ENCODE measurements at places on chromosomes 5 and 9.

- no peak for DNase-seq
These were observed 455.0 kb upstream of the ACTBL2 start for GRCh38 chr5:57937501-57938173.

GRCh38 chr5:31537851-31538250 lies 5.8 kb downstream of the C5orf22 start:
- DNase-seq, result no peak

DNA sequence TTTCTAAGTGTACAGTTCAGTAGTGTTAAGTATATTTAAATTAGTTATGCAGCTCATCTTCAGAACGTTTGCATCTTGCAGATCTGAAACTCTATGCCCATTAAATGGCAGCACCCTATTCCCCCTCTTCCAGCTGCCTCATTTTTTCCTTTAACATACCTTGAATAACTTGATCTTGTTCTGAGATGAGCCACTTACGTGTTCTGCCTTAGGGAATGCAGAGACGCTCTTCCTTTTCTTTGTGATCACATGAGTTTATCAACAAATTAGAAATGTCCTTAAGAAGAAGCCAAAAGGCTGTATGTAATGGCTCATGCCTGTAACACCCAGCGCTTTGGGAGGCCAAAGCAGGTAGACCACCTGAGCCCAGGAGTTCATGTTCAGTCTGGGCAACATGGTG lies 57.6 kb downstream of the SLC46A2 start:
- no peak for DNase-seq

GRCh38 chr5:43140286-43140685 lies 19.6 kb downstream of the ZNF131 start:
- DNase-seq, result no peak

- DNase-seq, result no peak
These were observed 385.2 kb upstream of the KLF4 start for GRCh38 chr9:107874591-107875369.

GRCh38 chr5:80756292-80756691 lies 101.5 kb upstream of the DHFR start:
- no peak for DNase-seq

GRCh38 chr9:81635521-81636254 lies 53.7 kb downstream of the TLE1 start:
- DNase-seq, result no peak

GRCh38 chr9:121711797-121712196 lies 60.4 kb downstream of the DAB2IP start:
- no peak for DNase-seq

GRCh38 chr9:91503673-91504081 lies 80.0 kb upstream of the NFIL3 start:
- DNase-seq, result no peak

GRCh38 chr5:83513491-83513890 lies 41.9 kb downstream of the VCAN start:
- DNase-seq, result no peak

DNA sequence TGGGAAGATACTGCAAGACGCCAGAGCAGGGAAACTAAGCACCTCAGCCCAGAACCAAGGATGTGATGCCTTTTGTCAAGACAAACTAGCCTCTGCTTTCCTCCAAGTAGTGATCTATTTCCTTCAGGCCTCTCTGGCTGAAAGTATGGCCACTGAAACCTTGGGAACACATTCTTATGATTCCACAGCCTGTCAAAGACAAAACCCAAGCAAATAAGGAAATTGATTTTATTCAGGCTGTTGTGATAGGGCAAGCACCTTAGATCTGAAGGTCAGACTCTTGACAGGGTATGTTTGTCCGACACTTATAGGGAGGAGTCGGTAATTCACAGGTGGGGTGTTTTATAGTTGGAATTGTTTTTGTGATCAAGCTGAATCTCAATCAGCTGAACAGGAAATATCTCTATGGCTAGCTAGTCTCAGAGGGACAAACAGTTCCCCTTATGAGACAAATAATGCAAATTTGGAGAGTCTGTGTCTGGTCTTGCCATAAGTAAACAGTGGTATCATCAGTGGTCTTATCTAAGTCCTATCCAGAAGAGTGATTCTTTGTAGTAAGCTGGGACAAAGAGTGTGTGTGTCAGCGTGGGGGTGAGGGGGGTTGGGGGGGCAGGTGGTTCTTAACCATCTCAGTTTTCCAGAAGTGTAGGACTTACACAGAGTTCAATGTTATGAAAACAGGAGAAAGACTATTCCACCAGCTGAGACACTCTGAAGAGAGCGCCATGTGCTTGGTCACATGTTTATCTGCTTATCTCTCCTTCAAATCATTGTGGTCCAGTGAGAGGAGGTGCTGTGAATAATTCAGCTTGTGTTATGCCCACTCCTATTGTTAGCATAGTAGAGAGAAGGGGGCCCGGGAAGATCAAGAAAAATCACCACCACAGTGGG lies 6.7 kb upstream of the ZCCHC10 start:
- DNase-seq, result no peak

DNA sequence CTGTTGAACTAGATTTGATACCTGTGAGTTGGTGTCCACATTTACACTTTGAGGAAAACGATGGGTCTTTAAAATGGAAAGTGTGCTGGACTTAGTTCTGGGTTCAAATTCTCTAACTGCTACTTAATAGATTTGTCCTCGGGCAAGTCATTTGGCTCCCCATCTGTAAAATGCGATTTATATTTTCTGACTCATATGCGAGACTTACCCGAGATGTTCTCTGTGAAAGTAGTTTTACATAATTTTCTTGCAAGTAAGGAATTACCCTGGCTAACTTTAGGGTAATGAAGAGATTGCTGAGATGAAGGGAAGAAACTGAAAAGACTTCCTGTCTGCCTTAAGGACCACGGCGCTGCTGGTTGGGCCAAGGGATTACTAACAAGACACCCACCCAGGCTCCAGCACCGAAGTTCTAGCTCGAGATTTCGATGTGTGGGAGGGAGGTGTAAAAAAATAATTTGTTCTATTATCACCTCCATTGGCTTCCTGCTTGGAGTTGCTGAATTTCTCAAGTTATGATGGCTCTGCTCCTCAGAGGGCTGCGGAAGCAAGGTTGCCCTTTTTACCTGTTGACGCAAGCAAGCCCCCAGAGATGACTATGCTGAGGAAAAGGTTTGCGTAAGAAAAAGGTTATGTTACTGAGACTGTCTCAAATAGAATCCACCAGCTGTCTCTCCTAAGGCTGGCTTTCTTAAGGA lies 24.1 kb downstream of the PCSK1 start:
- no peak for DNase-seq

- DNase-seq, result no peak
These were observed 239.2 kb upstream of the TRIM32 start for GRCh38 chr9:116447934-116448333.

DNA sequence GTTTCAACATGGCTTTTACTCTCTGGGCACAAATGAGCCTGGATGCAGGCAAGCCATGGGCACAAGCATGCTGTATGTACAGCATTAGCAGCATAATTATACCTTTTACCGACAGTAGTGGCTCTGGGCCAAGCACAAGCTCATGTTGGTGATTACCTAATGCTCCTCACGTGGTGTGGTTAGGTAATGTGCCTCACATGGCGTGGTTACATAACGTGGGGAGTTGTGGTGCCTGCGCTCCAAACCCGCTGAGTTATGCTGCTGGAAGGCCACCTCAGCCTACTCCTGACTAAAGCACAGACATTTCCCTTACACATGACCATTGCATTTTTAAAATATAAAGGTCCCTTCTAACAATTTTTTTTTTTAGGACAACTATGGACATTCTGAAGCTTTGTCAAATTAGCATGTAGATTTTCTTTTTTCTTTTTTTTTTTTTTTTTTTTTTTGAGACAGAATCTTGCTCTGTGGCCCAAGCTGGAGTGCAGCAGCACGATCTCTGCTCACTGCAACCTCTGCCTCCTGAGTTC lies 794.0 kb downstream of the EFNA5 start:
- no peak for DNase-seq

DNA sequence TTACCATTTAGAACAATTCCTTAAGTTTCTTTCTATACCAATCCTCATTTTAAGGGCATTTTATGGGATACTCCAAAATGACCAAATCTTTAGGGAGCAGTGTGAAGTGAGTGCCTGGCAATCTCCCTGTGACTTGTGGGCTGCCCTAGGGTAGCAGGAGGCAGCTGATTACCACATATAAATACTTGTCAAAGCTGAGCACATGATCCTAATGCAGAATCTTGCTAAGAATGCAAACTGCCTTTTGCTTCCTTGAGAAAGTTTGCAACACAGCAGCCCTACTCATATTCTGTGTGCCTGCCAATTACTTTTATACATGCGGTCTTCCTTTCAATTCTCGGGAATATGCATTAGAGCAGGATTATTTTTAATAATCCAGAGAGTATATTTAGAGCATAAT lies 18.2 kb upstream of the NREP start:
- DNase-seq, result no peak

DNA sequence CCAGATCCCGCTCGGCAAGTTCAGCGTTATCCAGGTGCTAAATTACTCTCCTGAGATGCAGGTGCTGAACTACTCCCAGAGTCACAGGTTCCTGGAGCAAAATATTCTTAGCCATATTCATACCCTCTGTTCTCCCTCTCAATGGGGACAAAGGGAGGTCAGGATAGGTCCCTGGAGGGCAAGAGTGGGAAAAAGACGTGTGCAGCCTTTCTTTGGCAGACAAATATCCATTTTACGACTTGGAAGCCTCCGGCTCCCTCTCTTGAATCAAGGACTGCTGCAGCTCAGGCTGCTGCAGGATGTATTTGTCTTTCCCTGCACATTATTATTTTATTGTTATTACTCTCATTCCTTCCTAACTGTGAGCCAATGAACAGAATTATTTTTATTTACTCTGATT lies 590.2 kb downstream of the NR2F1-AS1 start:
- no peak for DNase-seq

GRCh38 chr9:115636596-115636995 lies 517.0 kb upstream of the PAPPA start:
- no peak for DNase-seq

- DNase-seq, result no peak
These were observed 48.1 kb downstream of the PRELID2 start for GRCh38 chr5:145787001-145787400.

DNA sequence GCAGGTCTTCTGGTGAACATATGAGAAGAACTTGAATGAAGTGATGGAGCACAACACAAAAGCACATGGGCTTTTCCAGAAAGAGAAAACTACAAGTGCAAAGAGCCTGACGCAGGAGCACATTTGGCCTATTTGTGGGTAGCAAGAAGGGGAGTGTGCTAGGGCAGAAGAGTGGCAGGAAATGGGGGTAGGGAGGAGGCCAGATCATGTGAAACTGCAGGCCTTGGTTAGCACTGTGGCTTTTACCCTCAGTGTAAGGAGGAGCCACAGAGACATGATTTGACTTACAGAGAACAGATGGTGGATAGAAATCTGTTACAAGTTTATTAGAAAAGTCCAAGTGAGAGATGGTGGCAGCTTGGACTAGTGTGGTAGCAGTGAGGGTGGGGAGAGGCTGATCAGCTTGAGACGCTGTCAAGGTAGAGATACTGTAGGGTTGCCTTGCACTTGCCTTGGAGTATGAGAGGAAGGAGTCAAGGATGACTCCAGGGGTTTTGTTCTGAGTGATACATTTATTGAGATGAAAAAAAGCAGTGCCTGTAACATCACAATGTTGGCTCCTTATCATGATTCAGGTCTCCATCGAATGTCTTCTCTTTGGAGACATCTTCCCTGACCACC lies 126.7 kb downstream of the PPP2R2B start:
- DNase-seq, result no peak

GRCh38 chr9:37215830-37216229 lies 95.5 kb downstream of the ZCCHC7 start:
- DNase-seq, result no peak

GRCh38 chr5:66812291-66812690 lies 216.1 kb downstream of the MAST4 start:
- DNase-seq, result no peak

Data from NCI-H1417 treated with DMSO at 0.1 percent for 48 hours (cell line).